Stimulated activated CD8-positive, alpha-beta memory T cell treated with anti-CD3 and anti-CD28 coated beads, Interleukin-15, amount 100 ng/mL, for 48 hours (primary cell): ENCODE measurements at places on chromosomes 2 and 18.

DNA sequence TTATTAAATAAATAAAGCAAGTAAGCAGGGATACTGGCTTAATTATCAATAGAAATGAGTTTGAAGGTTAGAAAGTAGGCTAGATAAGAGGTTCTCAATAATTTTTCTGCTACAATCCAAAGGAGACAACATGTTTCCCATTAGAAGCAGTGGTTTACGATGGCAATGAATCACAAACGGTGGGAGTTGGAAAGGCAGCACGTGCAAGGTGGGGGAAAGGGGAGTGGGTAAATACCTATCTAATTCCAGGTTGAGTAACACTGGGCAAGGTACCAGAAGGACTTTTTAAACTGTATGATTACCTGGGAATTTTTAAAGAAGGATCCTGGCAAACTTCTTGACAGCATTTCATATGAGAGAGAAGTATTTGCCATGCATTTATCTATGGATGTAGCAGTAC, 289.9 kb downstream of the NBAS start:
- DNase-seq = no peak

DNA sequence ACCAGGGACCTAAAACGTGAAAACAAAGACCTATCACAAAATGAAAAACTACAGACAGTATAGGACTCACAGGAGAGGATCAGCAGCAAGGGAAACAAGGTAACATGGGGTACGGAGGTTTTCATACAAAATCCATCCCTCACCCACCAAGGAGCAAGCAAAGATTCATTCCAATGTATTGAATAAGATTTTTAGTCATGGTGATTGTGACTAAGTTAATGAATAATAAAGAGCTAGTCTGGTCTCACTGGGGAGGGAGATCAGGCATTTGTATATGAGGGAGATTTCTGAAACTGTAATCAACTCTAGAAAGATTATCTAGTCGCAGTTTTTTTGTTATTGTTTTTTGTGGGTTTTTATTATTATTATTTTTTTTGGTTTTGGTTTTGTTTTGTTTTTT, 336.5 kb upstream of the MMADHC start:
- no peak for DNase-seq

DNA sequence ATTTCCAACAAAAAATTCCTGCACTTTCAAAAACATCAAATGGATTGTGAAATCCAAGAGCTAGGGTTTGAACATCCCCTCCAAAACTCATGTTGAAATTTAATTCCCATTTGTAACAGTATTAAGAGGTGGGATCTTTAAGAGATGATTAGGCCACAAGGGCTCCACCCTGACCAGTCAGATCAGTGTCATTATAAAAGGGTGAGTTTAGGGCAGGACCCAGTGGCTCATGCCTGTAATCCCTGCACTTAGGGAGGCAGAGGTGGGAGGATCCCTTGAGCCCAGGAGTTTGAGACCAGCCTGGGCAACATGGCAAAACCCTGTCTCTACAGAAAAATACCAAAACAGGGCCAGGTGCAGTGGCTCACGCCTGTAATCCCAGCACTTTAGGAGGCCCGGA, 8.9 kb downstream of the GTF3C2 start:
- no peak for DNase-seq

GRCh38 chr2:11368059-11368572, 23.7 kb upstream of the ROCK2 start:
- no peak for DNase-seq

DNA sequence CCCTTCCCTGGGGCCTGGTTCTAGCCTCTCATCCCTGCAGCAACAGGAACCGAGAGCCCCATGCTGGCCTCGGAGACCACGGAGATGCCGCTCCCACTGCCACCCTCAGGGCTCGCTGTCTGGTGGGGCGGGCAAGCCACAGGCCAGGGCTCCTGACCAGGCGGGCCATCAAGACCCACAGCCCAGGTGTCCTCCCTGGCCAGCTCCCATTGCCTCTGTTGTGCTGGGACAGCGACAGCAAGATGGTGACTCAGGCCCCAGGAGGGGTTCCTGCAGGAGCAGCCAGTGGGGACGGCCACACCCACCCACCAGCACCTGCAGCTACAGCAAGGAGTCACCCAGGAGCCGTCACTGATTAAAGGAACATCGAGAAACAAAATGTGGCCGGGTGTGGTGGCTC, 7.4 kb downstream of the KLHL30 start:
- DNase-seq = no peak

- no peak for DNase-seq
These were observed 28.0 kb downstream of the SRSF7 start for GRCh38 chr2:38723173-38723572.

GRCh38 chr2:206296128-206296527, 21.7 kb downstream of the ZDBF2 start:
- no peak for DNase-seq

GRCh38 chr18:49368876-49369440, 91.5 kb downstream of the DYM start:
- DNase-seq = no peak

DNA sequence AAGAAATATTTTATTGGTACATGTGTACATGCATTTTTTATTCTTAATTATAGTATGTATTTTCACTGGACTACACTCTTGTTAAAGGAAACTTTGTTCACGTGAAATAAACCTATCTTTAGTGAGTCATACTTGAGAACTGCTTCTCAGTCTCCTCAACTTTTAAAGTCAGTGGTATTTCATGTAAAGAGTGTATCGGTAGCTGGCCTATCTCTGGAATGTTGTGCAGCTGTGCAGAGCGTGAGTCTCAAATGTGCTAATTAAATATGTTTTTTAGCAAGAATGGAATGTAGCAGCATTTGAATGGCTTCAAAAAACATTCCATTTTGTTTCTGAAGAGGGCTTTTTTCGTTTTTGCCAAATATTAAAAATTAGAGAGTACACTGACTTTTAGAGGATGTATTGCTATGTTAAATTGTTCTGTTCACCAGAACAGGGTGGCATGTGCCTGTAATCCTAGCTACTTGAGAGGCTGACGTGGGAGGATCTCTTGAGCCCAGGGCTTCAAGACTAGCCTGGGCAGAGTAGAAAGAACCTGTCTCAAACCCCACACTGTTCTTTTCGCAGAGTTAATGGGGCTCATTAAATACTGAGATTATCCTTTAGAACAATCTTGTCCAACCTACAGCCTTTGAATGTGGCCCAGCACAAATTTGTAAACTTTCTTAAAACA, 14.3 kb downstream of the SPTBN1 start:
- DNase-seq = no peak
